ENCODE measurements at places on chromosomes 11 and 22.
A peak's percentile ranks its signal among the peaks of the same experiment; 100 is the strongest.

DNA sequence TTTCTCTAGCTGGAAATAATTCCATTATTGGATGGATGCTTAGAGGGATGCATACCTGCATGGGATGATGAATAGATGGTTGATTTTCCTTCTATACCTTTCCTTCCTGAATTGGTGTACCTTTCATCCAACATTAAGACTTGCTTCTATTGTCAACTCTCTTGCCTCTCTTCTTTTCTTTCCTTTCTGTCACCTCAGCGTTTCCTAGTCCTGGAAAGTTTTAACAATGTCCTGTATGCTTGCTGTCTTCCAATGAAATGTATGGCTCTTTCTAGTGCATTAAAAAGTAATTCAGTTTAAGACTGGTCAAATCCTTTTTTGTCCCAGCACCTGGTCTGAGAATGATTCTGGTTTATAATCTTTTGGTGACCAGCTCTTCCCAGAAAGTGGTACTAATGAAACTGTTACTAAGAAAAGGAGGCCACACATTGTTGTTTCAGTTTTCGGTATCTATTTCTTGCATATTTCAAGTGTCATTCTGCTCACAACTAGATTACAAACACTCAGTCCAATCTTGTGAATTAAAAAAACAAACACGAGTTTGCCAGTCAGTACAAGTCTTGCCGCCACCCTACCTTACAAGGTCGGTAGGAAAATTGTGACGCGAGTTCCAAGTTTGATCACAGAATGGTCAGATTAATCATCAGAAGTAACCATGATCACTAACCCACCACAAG is 8.0 kb downstream of the POU2AF1 start:
- no peak for DNase-seq

GRCh38 chr11:117316197-117316961 is at the start of gene BACE1:
Gene BACE1 (minus strand): TSS chr11:117316256. CDS start chr11:117315795, 461 bp downstream.
- peak; percentile 37 for DNase-seq

- DNase-seq = no peak
Measured at GRCh38 chr11:133898031-133898769, 52.9 kb upstream of the SPATA19 start.

- DNase-seq = no peak
Measured at GRCh38 chr11:68082481-68082880, 38.7 kb downstream of the CHKA start.

DNA sequence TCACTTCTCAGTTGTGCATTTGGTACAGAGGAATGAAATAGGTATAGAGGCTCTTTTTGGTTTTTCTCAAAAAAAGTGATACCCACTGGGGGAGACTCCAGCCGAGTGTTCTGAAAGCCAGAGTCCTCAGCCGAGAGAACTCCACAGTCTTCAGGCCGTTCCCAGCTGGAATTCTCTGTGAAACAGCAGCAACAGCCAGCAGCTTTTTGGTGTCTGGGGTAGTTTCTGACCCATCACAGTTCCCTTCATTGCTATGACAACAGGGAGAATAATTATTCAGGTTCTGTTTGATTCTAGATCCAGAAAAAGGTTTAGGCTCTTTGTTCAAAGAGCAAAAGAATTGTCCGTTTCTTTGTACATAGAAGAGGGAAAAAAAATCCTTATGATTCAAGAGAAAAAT is 84.6 kb downstream of the C22orf31 start:
- no peak for DNase-seq

DNA sequence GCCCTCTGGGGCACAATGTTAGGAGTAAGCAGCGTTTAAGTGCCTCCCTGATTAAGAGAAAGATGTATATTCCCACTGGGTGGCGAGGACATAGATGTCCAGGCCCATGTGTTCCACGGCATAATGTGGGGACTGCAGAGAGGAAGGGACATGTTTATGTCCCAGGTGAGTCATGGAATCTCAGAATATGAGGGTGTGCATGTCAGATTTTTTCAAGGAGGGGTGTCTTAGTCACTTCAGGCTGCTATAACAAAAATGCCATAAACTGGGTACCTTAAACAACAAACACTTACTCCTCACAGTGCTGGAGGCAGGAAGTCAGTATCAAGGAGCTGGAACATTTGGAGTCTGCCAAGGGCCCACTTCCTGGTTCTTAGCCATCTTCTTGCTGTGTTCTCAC is 55.1 kb downstream of the BCR start:
- no peak for DNase-seq

DNA sequence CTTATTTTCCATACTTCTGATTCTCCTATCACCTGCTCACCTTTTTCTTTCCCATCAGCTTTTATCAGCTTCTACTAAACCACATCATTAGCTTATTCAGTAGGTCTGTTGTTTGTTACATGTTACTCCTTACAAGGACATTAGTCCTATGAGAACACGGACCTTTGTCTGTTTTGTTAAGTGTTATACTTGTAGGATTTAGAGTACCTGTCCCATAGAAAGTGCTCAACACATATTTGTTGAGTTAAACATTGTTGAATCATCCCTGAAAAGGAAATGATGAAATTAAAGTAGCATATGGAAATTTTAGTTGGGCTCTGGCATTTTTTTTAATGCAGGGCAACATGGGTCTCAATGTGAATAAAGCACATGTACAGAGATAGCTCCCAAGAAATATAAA is 222.1 kb upstream of the CARD18 start:
- no peak for DNase-seq

DNA sequence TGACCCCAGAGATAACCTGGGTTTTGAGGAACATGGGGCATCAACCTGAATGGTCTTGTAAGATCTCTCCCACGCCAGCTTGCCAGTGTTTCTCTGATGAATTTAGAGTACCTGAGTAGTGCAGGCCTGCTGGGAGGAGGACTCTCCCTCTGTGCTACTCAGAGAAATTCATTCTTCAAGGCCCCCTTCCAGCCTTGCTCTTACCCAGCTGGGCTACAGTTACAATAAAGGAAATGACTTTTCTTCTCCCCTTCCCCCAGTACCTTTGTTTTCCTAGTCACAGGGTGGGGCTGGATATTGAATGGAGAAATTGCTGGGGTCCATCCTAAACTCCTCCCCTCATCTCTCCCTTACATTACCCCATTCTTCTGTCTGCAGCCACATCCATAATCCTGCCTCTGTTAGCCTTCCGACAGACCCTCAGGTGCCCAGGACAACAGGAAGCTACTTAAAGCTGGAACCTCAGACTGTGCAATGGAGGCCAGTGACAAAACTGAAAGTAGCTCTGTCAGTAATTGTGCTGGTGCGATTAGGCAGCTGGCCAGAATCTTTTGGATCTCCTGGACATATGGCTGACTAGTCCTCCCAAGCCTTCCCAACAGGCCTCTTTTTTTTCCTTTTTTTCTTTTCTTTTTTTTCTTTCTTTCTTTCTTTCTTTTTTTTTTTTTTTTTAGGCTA is 17.4 kb downstream of the LIMK2 start:
- no peak for DNase-seq

DNA sequence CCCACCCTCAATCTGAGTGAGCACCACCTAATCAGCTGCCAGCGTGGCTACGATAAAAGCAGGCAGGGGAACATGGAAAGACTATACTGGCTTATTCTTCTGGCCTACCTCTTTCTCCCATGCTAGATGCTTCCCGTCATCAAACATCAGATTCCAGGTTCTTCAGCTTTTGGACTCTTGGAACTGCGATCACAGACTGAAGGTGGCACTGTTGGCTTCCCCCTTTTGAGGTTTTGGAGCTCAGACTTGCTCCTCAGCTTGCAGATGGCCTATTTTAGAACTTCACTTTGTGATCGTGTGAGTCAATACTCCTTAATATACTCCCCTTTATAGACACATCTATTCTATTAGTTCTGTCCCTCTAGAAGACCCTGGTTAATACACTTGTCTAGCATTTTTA is 543.7 kb upstream of the RAG2 start:
- DNase-seq = no peak

GRCh38 chr22:22076932-22077703 is 94.5 kb upstream of the TOP3B start:
- DNase-seq = no peak

- DNase-seq = no peak
Measured at GRCh38 chr11:13970986-13971385, 8.5 kb downstream of the SPON1 start.

DNA sequence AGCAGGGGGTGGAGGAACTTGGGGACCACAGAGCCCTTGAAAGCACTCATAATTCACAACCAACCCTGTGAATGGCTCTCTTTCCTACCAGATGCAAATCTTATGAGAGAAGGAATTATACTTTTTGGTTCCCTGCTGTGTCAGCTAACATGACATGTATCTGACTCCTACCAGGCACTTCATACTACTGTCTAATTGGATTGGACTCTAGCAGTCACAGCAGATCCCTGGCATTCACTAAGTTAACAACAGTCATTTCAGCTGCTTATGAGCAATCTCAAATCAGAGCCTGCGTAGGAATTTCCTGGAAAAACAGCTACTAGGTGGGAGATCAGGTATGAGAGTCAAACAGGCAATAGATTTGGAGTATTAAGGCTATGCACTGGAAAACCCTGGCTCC is 11.1 kb upstream of the ENDOD1 start:
- no peak for DNase-seq

DNA sequence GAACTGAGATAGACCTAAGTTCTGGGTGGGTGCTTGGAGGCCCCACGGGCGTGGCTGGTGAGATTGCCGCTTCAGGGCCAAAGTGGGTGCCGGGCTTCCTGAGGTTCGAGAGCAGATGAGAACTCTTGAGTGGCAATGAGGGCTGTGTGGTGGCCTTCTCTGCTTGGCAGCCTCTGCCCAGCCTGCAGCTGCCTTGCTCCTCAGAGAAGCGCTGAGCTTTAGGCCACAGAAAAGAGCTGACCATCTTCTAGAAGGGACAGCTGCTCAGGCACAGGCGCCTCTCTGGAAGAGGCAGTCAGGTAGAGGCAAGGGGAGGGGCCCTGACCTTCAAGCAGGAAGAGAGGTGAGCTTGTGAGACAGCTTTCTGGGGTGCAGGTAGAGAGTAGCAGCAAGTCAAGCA is 72.8 kb downstream of the MED15 start:
- no peak for DNase-seq

GRCh38 chr11:17864478-17864941 is 129.9 kb downstream of the KCNC1 start:
- no peak for DNase-seq

DNA sequence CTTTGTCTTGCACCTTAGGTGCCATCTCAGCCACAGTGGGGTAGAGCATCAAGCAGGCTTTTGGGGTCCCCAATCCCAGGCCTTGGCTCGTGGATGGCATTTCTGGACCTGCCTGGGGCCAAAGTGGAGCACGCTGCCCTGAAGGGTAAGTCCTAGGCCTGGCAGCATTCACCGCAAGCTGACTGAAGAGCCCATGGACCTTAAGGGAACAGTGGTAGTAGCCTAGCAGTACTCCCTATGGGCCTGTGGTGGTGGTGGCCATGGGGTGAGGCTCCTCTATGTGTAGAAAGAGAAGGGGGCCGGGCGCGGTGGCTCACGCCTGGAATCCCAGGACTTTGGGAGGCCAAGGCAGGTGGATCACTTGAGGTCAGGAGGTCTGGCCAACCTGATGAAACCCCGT is 36.9 kb downstream of the PIWIL3 start:
- DNase-seq = no peak

GRCh38 chr11:59283311-59283710 is 70.6 kb upstream of the MPEG1 start:
- DNase-seq = no peak

DNA sequence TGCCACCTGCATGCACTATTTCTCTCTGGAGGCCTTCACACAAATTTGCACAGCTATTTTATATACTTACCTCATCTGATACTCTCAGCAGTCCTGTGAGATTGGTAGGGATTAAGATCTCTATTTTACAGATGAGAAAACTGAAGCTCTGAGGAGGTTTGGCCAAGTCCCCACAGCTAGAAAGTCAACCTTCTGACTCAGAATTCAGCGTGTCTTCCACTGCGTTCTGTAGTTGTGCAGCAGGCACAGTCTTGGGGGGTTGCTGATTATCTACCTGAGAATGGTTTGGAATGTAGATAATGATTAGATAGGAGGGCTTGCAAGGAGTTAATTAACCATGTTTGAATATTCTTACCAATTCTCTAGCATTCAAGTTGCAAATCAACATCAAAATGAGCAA is 2.5 kb upstream of the SORL1 start:
- DNase-seq = no peak

GRCh38 chr11:124753205-124753604 is 1.1 kb upstream of the VSIG2 start:
- no peak for DNase-seq

DNA sequence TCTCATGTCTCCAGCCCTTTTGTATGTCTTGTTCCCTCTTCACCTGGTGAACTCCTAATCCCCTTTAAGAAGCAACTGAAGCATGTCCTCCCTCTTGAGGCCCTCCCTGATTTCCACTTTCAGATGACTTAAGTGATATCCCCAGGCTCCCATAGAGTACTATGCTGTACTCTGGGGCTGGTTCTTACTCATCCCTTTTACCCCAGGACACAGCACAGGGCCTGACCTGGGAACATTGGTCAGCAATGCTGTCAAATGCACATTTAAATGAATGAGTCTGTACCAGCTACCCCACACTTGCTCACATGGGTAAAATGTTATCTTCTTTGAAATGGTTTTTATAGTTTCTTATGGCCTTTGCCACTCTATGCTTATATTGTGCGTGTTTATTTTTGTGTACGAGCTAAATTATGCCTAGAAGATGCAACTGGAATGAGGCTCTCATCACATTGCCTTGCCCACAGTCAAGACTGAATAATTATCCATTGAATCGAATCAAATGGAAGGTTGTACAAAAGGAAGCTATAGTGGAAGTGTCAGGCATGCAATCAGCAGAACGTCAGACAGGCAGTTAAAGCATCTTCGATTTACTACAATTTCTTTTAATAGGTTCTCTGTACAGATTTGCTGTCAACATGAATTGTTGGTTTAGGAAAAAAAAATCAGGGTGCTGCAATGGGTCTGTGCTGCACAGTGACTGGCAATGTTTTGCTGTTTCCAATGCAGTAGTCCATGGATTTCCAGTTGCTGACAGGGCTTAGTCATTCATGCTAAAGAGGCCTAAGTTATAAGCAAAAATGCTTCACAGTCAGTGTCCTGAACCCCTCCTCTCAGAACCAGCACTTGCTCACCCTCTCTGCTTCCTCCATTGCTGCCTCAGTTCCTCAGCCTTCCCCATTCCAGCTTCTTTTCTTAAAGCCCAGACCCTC is 79.5 kb downstream of the PARVA start:
- DNase-seq = no peak

GRCh38 chr11:73121692-73122091 is 20.4 kb downstream of the FCHSD2 start:
- no peak for DNase-seq

DNA sequence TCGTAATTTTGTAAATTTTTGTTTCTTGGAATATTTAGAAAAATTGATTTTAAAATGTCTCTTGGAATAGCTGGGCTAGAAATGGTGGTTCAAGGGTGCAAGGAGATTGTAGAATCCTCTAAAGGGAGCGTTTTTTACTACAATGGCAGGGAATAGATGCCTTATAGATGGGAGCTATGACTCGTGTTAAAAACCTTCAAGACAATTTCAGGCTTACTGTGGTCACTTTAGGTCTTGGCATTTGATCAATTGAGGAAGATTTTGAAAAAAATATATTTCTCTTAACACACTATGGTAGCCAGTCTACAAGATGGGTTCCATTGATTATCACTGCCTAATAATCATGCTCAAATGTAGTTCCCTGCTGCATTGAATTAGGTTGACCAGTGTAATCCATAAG is 25.0 kb downstream of the METTL15 start:
- DNase-seq = no peak
